ENCODE measurements at places on chromosomes 16 and 17.

DNA sequence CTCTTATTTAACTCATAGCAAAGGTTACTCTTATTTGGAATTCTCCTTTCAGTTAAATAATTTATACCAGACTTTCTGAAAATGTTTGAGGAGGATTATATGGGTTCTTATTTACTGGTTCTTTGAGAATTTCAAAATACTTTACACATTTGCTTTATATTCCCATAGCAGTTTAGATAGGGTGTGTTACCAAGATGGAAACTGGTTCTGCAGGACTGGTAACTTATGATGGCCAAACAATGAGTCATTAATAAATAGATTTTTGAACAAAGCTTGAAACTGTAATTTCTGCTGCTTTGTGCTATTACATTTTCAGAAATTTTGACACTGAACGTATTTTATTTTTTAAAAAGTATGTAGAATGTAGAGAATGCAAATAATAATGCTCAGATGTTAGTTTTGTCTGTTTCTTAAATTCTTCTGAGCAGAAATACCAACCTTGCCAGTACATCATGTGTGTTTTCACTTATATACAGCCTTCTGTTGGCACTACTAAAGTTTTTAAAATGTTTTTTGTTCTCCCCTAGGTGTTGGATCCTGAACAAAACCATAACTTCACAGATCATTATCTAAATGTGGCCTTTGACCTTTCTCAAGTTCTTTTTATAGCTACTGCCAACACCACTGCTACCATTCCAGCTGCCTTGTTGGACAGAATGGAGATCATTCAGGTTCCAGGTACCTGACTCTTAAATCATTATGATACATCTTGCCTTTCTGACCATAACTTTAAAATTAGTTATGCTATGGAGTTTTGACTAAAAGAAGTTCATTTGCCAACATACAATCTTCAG is 48.3 kb upstream of the ABCC11 start:
- no peak overlapping the region for H3K27ac ChIP-seq
- H3K27me3 ChIP-seq = no peaks in the 10 kb centered on the region
- H3K36me3 ChIP-seq = peaks cover 61% of the 10 kb centered on the region
- DNase-seq = no peak
- H3K4me3 ChIP-seq = no peak overlapping the region
- peaks cover 13% of the 10 kb centered on the region for H3K4me1 ChIP-seq

DNA sequence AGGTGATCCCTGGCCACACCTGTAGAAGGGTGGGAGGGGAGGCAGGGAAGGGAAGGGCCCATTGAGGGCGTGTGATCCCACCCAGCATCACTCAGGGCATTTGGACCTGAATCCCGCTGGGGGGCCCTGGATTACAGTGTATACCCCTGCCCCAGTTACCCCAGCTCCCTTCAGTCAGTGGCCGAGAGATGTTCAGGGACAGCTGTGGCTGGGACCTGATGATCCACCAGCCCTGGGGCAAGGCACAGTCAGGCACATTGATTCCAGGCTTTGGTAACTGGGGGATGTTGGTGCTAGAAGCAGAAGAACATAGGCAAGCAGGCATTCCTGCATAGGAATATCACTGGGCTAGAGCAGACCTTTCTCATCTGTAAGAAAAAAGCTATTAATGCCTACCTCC is 170.3 kb downstream of the FOXL1 start:
- H3K36me3 ChIP-seq = no peaks in the 10 kb centered on the region
- DNase-seq = no peak
- H3K4me1 ChIP-seq = no peaks in the 10 kb centered on the region
- no peak overlapping the region for H3K4me3 ChIP-seq
- H3K27ac ChIP-seq = no peak overlapping the region
- no peaks in the 10 kb centered on the region for H3K27me3 ChIP-seq

DNA sequence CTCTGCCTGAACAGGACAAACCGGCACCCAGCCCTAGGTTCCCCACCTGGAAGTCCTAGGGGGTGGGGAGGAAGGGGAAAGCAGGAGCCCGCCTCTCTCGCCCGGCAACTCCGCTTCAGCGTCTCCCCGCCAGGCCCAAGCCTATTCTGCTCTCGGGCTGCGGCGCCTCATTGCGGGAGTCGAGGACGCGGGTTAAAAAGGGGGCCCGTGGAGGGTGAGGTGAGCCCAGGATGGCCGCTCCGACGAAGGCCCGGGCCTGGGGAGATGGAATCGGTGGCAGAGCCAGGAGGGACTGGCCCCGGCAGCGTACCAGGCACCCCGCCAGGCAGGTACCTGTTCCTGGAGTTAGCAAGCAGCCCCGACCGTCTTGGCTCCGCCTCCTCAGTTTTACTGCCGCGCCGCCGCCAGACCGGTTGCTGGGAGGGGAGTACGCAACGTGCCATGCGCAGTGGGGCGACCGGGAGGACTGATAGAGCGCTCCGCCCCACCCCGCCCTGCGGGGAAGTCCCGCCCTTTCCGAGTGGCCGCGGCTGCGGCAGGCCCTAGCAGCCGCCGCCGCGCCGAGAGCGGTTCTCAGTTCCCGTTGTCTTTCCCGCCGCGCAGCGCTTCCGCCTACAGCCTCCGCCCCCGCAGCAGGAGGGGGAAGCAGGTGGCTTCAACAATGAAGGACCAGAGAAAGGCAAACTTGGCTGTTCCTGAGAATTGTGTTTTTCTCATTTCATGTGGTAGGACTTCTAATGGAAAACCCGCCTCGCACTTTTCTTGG is at the start of gene STRADA:
TSS of gene STRADA (minus strand) at position 392 of the 766 bp plus-strand sequence. CDS start 13,430 bp downstream, outside the sequence.
- DNase-seq = peak; percentile 99
- H3K27me3 ChIP-seq = no peaks in the 10 kb centered on the region
- peak within 1 kb of the TSS; percentile 85 for H3K4me3 ChIP-seq
- peaks cover 12% of the 10 kb centered on the region for H3K36me3 ChIP-seq

GRCh38 chr17:28331891-28332420 is 3.3 kb downstream of the IFT20 start:
- H3K27me3 ChIP-seq = no peaks in the 10 kb centered on the region
- DNase-seq = no peak

DNA sequence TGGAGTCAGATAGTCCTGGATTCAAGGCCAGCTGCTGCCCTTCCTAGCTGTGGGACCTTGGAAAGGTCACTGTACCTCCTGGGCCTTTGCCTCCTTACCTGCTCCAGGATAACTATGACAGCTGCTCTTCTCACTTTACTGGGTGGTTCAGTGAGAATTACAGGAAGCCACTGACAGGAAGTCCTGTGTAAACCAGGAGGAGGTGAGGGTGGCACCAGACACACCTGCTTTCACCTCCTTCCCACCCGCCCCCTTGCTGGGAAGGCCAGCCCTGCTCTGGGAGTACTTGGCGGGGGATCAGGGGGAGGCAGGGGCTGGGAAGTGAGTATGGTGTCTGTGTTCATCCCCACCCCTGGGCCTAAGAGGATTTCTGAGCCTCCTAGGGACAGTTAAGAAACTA is 42.6 kb downstream of the CPNE2 start:
- no peaks in the 10 kb centered on the region for H3K27me3 ChIP-seq
- no peak overlapping the region for H3K27ac ChIP-seq
- H3K4me3 ChIP-seq = no peak overlapping the region
- DNase-seq = no peak

DNA sequence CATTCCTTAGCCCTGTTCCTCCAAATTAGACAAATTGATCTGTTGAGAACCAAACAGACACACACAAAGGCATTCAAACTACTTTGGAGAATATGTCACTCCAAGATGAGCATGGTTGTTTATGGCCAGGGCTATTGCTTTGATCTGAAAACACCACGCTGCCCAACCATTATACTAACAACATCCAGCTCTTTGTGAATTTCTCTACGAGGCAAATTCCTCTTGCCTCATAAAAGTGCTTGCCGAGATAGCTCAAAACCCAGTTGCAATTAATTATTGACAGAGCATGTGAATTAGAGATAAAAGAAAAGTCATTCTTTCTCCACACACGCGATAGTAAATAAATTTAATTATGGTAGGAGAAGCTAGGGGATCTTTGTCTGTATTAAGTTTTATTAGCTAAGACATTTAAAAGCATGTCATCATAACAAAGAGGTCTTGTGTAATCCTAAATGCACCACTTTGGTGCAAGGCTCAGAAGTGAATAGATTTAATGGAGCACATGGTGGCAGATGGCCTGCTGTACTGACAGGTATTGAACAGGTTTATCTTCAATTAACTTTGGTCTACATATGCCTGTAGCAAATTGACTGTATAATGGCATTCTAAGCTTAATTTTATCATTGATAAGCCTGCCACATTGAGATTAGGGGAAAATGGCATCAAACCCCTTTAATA is 441.8 kb downstream of the HS3ST4 start:
- H3K4me3 ChIP-seq = no peak overlapping the region
- H3K27ac ChIP-seq = no peak overlapping the region
- DNase-seq = no peak
- H3K4me1 ChIP-seq = no peaks in the 10 kb centered on the region

- no peak overlapping the region for H3K27ac ChIP-seq
- H3K36me3 ChIP-seq = no peaks in the 10 kb centered on the region
- H3K27me3 ChIP-seq = no peaks in the 10 kb centered on the region
- no peaks in the 10 kb centered on the region for H3K4me1 ChIP-seq
- no peak overlapping the region for H3K4me3 ChIP-seq
- DNase-seq = no peak
Observed at GRCh38 chr16:77399066-77399465, 35.8 kb downstream of the ADAMTS18 start.

- H3K4me1 ChIP-seq = no peaks in the 10 kb centered on the region
- no peak overlapping the region for H3K27ac ChIP-seq
- no peaks in the 10 kb centered on the region for H3K36me3 ChIP-seq
- H3K4me3 ChIP-seq = no peak overlapping the region
- no peaks in the 10 kb centered on the region for H3K27me3 ChIP-seq
Observed at GRCh38 chr17:73481676-73482075, 162.6 kb downstream of the SDK2 start.

GRCh38 chr17:73357318-73357717 is 45.5 kb upstream of the CDC42EP4 start:
- DNase-seq = no peak
- no peak overlapping the region for H3K4me3 ChIP-seq
- no peaks in the 10 kb centered on the region for H3K36me3 ChIP-seq
- no peaks in the 10 kb centered on the region for H3K27me3 ChIP-seq
- H3K27ac ChIP-seq = no peak overlapping the region

DNA sequence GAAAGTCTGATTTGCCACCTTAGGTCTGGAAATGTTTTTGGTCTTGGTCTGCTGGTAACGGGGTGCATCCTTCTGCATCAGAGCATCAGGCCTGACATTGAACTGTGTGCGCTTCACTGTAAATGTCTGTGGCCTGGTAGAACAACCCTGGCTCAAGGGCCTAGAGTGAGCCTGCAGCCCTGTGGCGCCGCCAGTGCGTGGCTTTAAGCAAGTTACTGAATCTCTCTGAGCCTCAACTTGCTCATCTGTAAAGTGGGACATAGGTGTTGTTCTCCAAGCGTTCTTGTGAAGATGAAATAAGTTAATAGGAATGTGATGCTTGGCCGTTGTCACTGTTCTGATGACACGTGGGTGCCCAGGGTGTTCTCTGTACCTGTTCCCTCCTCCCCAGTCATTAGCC is 127.6 kb upstream of the CIBAR2 start:
- no peak for DNase-seq
- peaks cover 18% of the 10 kb centered on the region for H3K27me3 ChIP-seq
- no peaks in the 10 kb centered on the region for H3K36me3 ChIP-seq

- no peak overlapping the region for H3K4me3 ChIP-seq
- DNase-seq = no peak
- H3K4me1 ChIP-seq = peaks cover 14% of the 10 kb centered on the region
- peaks cover 6% of the 10 kb centered on the region for H3K36me3 ChIP-seq
Observed at GRCh38 chr17:81340607-81341515, 45.8 kb upstream of the SLC38A10 start.

DNA sequence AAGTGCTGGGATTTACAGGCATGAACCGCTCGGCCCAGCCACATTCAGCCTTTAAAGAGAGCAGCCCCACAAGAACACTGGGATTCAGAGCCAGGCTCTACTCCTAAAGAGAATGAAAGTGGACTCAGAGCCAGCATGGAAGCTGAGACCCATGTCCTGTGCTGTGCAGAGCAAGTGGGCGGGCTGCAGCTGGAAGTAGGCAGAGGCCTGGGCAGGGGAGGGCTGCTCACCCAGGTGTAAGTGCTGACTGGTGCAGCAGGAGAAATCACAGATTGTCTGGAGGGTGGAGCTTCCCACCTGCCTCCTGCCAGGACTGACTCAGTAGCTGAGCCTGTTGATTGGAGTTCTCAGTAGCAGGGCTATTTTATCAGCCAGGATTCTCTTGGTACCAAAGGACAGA is 178.7 kb downstream of the KATNIP start:
- DNase-seq = no peak
- H3K36me3 ChIP-seq = no peaks in the 10 kb centered on the region
- H3K4me1 ChIP-seq = no peaks in the 10 kb centered on the region
- H3K27me3 ChIP-seq = no peaks in the 10 kb centered on the region
- H3K27ac ChIP-seq = no peak overlapping the region
